Hematopoietic multipotent progenitor cell treated with erythropoietin and hydrocortisone succinate and interleukin-3 and kit ligand, for 17 days (in vitro differentiated cells): ENCODE measurements at places on chromosomes 12 and 14.
A peak's percentile ranks its signal among the peaks of the same experiment; 100 is the strongest.

DNA sequence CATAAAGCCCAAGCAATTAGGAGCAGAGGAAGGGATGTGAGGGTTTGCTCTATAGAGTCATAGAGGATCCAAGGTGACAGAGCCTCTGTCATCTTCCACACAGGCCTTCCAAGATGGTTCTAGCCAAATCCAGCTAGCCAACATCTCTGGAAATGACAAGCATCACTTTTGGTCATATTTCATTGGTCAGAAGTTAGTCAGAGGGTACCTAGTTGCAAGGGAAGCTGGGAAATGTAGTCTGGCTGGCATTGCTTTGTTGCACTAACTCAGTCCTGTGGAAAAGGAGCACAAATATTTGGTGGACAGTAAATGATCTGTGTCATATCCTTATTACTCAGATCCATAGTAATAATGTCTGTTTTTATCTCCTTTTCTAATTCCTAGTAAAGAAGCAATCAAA lies 715.7 kb downstream of the NRXN3 start:
- DNase-seq = no peak

GRCh38 chr14:26123459-26123858 lies 474.4 kb downstream of the NOVA1 start:
- DNase-seq = no peak

DNA sequence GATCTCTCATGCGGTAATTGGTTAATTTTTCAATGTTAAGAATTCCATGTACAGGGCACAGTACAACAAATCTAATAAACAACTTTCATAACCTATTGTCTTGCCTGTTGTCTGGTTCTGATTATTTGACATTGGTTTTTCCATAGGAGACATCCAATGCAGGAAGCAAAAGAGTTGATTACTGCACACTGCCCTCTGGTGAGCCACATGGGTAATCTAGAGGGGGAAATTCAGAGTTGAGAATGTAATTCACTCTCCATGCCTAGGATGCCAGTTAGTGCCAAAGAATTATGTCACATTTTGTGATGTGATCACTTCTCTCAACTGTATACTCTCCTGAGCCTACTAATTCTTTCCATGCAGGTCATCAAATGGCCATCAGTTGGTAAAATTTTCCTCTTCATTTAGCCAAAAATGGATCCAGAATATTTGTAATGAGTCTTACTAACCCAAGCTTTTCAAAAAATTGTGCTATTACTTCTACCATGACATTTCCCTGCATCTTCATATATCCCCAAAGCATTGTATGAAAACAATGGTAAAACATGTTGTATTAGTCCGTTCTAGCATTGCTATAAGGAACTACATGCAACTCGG lies 17.7 kb upstream of the CCDC91 start:
- peak; percentile 48 for DNase-seq

- no peak for DNase-seq
Measured at GRCh38 chr12:67837876-67838275, 151.4 kb upstream of the IFNG-AS1 start.

- DNase-seq = no peak
Measured at GRCh38 chr12:18320036-18320617, 58.8 kb downstream of the PIK3C2G start.

DNA sequence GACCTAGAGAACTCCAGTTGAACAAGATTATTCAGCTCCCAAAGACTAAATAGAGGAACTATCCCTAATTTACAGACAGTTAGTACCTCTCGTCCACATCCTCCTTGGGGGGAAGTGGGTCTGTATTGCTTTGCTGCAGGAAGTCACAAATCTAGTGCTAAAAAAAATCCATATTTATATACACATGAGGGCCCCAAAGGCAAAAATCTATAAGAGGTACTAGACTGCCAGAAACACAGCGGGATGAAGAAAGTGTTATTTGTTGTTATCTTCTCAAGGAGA lies 190.1 kb downstream of the TTC8 start:
- no peak for DNase-seq

DNA sequence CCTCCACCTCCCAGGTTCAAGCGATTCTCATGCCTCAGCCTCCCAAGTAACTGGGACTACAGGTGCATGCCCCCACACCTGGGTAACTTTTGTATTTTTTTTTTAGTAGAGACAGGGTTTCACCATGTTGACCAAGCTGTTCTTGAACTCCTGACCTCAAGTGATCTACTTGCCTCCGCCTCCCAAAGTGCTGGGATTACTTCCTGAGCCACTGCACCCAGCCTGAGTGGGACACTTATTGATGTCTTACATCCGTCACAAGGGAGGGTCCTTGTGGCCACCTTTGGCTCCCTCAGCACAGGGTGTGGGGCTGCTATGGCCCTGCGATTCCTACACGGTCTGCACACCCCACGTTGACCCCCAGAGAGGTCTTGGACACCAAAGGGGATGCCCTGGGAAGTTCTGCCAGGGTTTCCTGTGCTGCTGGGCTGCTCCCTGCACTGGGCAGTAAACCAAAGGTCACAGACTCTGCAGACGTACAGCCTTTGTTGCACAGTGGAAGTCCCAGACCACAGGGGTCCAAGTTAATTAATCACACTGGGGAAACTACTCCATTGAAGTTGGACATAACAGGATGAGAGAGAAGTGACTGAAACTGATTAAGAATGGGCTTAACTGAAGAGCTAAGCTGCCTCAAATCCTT lies 95.7 kb downstream of the SAMD4A start:
- DNase-seq = no peak

- no peak for DNase-seq
Measured at GRCh38 chr14:96705422-96706092, 91.6 kb upstream of the VRK1 start.

GRCh38 chr12:14086838-14087237 lies 105.4 kb upstream of the GRIN2B start:
- DNase-seq = no peak

DNA sequence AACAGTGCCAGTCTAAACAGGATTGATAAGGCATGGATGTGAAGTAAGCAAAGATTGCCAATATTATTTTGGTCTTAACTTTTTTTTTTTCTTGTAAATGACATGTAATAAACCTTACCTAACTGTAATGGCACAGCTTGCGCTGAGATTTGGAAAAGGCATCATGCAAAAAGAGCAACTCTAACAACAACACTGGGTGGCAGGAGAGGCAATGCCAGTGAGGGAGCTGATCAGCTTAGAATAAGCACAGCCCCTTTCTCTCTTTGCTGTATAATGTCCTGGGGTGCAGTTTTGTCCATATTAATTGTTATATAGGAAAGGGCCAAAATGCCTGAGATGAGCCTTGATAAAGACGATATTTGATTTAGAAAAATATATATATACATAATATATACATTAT lies 1589.7 kb upstream of the FLRT2 start:
- no peak for DNase-seq

DNA sequence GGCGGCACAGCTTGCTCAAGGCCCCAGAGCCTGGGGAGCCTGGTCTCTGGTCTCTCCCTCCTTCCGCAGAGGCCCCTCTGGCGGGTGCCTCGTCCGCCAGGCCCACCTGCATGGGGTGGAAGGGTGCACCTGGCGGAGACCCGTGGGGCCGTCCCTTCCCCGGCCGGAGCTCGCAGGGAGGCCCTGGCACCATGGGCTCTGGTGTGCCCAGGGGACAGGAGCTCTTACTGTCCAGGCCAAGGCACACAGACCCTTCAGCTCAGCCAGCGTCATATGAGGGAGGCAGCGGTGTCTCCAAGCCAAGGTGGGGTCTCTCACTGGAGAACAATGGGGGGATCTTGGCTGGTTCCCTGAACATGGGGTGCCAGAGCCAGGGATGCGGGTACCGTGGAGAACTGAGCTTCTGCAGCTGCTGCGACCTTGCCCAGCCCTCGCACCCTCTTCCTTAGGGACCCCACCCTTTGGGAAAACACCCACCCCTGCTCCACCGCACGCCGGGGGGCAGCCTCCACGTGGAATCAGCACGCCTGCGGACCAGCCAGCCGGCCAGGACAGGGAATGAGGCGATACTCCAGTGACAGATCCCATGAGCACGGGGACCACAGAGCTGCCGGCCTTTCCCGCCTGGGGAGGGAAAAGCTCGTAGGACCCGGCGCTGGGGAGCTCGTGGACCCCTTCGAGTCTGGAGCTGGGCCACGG lies 25.7 kb upstream of the GALNT9 start:
- no peak for DNase-seq

- no peak for DNase-seq
Measured at GRCh38 chr12:98371419-98371818, 144.0 kb upstream of the TMPO start.

GRCh38 chr14:53564870-53565269 lies 391.8 kb downstream of the BMP4 start:
- DNase-seq = no peak

GRCh38 chr12:102408487-102409297 lies 71.7 kb downstream of the IGF1 start:
- DNase-seq = no peak

DNA sequence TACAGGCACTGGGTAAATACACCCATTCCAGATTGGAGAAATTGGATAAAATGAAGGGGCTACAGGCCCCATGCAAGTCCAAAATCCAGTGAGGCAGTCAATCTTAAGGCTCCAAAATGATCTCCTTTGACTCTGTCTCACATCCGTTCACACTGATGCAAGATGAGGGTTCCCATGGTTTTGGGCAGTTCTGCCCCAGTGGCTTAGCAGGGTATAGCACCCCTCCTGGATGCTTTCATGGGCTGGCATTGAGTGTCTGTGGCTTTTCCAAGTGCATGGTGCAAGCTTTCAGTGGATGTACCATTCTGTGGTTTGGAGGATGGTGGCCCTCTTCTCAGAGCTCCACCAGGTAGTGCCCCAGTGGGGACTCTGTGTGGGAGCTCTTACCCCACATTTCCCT lies 427.2 kb downstream of the TRHDE start:
- no peak for DNase-seq

- no peak for DNase-seq
Measured at GRCh38 chr14:96081767-96082400, 42.7 kb downstream of the C14orf132 start.

- DNase-seq = no peak
Measured at GRCh38 chr12:105378911-105379310, 48.4 kb downstream of the C12orf75 start.

GRCh38 chr12:57693317-57693658 lies 644 bp upstream of the OS9 start:
- DNase-seq = no peak

- DNase-seq = no peak
Measured at GRCh38 chr12:78060186-78060585, 229.5 kb downstream of the NAV3 start.

DNA sequence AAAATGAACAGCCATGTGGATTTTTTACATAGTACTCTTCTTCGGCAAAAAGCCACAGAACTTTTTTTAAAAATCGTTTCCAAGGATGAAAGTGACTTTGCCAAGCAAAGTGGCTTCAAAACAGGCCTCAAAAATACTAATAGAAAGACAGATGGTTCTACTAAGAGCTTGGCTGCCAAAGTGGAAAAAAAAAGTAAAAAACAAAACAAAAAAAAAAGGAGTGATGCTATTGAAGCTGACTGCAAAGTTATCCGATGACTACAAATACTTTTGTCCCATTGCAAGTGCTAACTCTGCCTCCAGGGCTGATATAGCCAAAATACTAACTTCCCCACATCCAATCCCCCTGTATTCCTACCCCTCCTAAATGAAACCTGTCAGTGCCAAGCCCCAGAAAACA lies 277.6 kb downstream of the SOX5 start:
- no peak for DNase-seq

DNA sequence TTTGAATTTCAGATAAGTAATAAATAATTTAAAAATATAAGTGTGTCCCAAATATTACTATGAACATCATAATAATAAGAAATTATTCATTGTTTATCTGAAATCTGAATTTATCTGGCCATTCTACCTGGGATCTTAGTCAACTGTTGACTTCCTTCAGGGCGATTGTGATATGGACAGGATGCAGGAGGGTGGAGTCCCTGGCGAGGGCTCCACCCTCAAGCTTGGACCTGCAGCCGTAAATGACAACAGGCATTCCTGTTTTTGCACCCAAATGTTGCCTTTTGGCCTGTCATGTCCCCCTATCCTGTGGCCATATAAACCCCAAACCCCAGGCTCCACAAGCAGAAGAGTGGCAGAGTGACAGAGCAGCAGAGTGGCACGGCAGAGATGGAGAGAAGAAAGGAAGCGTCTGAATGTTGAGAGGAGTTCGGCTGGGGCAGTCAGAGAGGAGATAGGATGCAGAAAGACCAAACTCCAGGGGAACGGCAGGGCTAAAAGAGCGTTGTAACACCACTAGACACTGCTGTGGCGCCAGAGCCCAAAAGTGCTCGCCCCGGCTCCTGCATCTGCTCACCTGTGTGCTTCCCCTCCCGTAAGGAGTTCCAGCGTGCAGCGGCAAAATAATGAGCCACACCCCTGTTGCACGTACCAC lies 39.4 kb upstream of the FUT8 start:
- DNase-seq = no peak

DNA sequence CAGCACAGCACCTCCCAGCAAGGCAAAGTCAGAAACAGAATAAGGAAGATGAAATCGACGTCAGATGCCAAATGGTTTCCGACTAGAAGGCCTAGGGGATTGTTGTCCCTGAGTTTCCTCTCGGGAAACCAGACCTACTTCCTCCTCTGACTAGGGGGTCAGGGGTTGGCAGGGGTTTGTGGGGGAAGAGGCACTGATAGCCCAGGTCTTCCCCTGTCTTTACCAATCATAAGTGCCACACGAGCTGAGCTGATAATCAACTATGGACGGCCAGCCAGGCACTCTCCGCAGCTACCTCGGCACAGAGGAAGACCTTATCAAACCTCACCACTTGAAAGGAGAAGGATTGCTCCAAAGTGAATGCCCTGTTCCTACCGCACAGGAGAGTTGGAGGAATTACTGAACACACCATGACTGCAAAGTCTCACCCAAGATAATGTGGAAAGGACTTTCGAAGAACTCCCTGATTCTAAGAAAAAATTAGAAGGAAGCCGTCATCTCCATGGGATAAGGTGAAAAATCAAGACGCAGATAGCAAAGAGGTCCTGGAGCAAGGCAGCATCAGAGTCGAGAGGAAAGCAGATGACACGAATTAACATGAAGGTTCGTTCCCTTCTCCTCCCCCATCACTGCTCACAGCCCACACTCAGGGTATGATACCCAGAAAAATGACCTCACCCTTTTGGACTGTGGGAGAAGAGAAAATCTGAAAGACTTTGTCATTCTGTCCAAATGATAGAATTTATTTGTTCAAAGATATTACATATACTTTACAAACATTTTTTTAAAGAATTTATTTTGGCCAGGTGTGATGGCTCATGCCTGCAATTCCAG lies 77.7 kb upstream of the MED13L start:
- DNase-seq = no peak

DNA sequence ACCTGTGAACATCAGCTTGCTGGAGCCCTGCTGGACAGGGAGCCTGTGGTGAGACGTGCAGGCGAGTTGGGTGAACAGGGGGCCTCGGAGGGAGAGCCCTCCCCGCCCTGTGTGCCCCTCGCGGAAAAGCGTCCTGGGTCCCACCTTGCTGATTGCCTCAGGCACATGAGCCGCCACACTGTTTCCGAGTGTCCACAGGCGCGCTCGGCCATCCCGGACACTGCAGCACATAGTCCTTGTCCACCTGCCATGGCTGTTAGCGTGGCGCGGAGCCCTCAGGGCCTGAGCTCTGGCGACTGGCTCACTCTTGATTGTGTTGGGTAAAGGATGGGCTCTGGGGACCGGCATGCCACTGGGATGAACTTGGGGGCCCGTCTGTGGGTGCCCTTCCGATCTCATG lies 40.0 kb downstream of the PACS2 start:
- DNase-seq = no peak
